Activated naive CD4-positive, alpha-beta T cell (primary cell): ENCODE measurements at places on chromosomes 6 and 20.

DNA sequence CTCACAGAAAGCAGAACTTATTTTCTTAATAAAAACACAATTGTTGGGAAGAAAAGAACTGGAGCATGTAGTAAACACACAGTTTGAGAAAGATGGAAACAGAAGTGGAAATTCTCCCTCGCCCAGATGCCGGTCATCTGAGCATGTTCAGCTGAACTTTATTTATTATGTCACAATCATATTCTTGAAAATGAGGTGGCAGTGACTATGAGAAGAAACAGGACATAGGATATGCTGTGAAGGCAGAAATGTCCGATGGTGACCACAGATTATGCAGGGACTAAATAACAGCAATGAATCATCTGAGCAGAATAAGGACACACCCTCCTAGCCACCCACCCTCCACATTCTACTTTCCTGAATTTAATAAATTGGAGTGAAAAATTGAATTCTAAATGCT, 425.3 kb upstream of the NOX3 start:
- no peak for DNase-seq

DNA sequence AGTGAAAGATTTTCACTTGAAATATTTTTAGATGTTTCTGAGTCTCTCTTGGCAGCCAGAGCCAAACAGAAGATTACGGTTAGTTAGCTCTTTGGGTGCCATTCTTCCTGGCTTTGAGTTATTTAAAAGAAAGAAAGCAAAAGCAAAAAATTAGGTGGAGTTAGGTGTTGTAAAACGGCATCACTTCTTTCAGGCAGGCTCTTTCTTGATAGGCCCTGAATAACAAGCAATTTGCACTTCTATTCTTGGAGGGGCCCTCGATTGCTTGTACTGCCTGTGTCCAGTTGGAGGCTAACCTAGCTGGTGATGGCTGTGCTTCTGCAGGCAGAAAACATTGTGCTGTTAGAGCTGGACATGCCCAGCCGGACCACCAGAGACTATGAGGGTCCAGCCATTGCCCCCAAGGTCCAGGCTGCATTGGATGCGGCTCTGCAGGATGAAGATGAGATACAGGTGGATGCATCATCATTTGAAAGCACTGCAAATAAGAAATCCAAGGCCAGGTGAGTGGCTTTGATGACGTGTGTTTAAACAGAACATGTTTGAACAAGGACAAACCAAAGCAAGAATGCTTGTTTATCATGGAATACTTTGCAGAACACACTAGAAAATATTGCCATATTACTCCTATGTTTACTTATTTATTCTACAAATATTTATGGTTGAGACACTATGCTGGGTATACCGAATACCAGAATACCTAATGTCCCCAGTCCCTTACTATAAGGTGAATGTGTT, 28.1 kb upstream of the ASXL1 start:
- no peak for DNase-seq

GRCh38 chr6:167409694-167410093, 84.8 kb downstream of the TTLL2 start:
- DNase-seq: no peak

- DNase-seq: no peak
These were observed 56.5 kb upstream of the RNF144B start for GRCh38 chr6:18330548-18331081.

DNA sequence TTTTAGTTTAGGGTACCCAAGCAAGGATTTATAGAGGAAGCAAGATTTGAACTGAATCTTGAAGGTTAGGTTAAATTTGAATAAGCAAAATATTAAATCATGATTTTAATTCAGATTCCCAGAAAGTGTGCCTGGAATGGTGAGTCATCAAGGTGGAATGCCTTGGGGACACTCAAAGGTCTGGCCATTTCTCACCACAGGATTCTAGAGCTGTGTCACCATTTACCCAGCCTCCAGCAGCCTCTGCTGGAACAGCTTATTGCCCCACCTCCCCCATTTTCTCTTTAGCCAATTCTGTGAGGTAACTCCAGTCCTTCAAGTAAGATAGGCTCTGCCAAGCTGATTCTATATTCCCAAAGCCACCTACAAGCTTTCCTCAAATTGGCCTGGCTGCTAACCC, 181.4 kb downstream of the SIM1 start:
- DNase-seq: no peak

DNA sequence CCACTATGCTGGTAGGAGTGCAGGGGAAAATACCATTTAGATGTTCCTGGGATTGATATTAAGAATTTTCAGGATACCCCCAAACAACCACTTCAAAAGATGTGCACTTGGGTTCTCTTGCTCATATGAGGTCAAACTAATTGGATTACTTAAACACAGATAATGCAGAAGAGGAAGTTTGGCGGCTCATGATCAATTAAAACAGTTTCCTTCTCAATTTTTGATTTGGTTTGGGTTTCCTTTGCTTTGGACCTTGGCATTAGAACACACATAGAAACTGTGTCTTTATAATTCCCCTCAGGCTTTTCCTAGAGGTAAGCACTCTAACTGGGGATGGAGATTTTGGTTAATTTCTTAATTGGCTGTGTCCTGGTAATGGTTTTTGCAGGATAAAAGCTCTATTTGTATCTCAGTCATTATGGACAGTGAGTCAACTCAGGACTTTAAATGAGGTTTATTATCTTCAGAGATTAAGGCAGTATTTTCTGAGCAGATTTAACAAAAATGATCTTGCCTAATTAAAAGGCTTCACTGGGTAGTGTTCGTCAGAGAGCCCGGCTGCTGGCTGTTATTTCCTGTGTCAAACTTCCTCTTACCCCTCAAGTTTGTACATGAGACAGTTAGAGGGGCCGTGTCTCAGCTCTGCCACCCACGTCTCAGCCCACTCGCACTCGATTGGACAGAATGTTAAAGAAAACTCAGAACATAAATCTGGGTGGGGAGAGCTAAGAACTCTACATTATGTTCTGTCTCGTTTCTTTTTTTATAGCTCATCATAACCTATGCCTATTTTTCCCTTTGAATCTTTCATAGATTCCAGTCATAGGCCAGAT, 50.3 kb upstream of the PREP start:
- DNase-seq: no peak

- DNase-seq: no peak
These were observed 38.5 kb downstream of the PANK2 start for GRCh38 chr20:3927486-3928291.

GRCh38 chr6:13229205-13230085, 98.9 kb downstream of the TBC1D7 start:
- DNase-seq: no peak

DNA sequence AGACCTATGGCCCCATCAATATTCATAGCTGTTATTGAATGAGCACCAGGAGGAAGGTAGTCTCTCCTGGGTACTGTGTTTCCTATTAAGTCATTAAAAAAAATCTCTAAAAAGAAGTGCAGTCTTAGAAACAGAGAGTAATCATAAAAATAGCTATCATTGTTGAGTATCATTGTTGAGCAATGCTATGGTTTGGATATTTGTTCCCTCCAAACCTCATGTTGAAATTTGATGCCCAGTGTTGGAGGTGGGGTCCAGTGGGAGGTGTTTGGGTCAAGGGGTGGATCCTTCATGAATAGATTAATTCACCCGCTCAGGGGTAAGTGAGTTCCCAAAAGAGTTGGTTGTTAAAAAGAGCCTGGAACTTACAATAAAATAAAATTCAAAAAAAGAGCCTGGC, 88.1 kb upstream of the IYD start:
- DNase-seq: no peak

DNA sequence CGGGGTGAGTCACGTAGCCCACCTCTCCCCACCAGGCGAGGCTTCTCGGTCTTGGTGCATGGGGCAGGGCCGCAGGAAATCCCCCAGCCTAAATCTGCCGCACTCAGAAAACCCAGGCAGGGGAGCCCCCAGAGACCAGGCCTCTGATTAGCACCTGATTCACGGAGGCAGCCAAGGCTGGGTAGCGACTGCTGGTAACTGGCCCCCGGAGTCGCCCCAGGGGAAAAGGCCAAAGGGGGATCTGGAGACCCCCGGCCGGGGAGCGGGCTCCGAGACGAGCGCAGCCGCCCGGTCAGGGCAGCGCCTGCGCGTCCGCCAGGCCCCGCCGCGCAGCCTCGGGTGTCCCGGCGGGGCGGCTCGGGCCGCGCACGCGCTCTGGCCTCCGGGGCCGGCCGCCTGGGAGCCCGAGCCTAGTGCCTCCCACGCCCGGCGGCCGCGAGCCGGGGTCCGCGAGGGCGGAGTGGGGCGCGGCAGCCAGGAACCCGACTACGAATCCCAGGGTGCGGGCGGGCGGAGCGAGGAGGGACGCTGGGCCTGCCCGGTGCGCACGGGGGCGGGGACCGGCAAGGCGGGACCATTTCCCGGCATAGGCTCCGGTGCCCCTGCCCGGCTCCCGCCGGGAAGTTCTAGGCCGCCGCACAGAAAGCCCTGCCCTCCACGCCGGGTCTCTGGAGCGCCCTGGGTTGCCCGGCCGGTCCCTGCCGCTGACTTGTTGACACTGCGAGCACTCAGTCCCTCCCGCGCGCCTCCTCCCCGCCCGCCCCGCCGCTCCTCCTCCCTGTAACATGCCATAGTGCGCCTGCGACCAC, at the start of gene DUSP22:
Gene DUSP22 (plus strand): TSS at position 791 of the 809 bp plus-strand sequence. CDS start 53 bp downstream, outside the sequence.
- no peak for DNase-seq

DNA sequence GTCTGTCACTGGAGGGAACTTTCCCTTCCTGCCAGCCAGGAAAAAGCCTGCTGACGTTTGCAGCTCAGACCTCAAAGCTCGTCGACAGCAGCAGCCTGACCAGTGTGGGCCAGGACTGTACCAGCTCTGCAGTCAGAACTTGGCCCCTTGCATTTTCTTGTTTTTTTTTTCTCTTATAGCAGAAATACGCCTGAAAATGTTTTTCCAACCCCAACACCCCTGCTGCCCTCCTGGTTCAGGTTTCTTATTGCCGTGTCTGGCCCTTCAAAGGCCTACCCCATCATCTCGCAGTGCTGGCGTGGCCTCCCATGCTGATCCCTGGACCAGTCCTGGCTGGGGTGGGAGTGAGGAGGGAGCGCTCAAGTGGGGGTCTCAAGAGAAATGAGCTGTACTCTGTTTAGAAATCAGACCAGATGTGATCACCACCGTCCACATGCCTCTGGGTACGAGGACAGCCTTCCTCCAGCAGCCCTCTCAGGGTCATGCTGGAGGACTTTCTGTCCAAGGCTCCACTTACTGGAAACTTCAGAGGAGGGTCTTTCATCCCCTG, 169.0 kb downstream of the FOXC1 start:
- DNase-seq: no peak

DNA sequence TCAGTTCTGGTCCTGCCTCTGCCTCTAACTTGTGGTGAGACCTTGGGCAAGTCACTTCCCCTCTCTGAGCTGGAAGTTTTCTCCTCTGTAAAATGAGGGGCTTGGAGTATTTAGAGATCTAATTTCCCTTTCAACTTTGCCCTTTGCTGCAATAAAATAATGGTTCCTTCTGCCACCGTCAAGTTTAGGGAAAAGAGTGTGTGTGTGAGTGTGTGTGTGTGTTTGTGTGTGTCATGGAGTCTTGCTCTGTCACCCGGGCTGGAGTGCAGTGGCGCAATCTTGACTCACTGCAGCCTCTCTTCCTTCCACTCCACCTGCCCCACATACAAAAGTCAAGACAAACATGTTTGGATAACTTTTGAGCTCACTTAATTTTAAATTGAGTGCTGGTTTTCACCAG, 39.2 kb upstream of the PIM1 start:
- no peak for DNase-seq

DNA sequence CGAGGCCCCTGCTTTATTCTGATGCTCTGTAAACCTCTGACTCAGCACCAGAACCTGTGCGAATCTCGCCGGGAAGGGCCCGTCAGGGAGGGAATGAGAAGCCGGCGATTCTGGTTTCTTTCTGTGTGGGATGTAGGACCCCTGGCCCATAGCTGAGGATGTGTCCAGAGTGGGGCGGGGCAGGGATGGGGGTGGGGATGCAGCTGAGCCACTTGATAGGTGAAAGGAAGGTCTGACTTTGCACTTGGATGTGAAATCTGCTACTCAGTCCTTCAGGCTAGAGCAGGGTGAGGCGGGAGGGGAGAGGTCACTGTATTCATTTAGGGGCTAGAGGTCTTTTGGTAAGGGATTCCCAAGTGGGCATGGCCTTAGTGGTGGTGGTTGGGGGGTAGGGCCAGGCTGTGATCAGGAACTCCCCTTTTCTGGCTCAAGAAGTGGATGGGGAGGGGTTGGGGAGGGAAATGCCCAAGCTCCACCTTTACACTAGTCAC, 2.3 kb downstream of the TOX2 start:
- DNase-seq: no peak

- no peak for DNase-seq
These were observed 7.9 kb downstream of the TMEM63B start for GRCh38 chr6:44135173-44135758.

GRCh38 chr6:25384967-25385366, 105.8 kb downstream of the CARMIL1 start:
- DNase-seq: no peak

GRCh38 chr6:113219783-113220182, 637.4 kb upstream of the MARCKS start:
- DNase-seq: no peak

DNA sequence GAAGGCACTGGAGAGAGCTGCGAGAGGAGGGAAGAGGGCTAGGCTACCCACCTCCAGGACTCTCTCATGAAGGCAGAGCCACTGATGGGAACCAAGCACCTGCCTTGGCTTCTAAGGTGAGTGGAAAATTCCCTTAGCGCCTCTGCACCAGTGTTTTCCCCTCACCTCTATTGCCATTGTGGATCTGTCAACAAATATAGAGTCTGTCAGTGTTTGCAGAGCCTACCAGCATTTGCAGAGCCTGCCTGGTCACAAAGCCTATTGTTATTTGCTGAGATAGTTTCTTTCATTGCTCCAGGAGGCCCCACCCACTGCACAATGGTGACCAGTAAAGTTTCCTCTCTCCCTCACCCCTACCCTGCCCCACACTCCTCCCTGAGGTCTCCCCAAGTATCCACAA, 141.9 kb downstream of the MRPL14 start:
- no peak for DNase-seq

DNA sequence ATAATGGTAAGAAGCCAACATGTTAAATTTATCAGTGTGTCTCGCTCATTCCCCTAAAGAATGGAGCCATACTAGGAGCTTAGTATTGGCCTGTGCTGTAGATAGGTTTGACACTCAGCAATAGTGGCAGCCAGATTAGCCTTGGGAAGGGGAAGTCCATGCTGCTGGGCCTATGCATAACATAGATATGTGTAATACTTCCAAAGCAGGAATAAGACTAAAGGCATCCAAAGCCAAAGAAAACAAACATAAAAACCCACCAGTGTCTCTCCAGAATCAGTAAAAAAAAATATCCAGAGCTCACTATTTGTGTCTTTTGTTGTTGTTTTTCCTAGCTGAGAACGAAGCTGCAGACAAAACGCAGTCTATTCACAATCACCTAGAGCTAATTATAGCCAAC, 104.2 kb upstream of the STXBP5 start:
- no peak for DNase-seq
